T-helper 2 cell treated with Interferon-gamma antibody and Interleukin-4, amounts not matched to agents 5 μg/mL and 100 μg/mL, for 36 hours (primary cell): ENCODE measurements at places on chromosomes 3 and 15.

DNA sequence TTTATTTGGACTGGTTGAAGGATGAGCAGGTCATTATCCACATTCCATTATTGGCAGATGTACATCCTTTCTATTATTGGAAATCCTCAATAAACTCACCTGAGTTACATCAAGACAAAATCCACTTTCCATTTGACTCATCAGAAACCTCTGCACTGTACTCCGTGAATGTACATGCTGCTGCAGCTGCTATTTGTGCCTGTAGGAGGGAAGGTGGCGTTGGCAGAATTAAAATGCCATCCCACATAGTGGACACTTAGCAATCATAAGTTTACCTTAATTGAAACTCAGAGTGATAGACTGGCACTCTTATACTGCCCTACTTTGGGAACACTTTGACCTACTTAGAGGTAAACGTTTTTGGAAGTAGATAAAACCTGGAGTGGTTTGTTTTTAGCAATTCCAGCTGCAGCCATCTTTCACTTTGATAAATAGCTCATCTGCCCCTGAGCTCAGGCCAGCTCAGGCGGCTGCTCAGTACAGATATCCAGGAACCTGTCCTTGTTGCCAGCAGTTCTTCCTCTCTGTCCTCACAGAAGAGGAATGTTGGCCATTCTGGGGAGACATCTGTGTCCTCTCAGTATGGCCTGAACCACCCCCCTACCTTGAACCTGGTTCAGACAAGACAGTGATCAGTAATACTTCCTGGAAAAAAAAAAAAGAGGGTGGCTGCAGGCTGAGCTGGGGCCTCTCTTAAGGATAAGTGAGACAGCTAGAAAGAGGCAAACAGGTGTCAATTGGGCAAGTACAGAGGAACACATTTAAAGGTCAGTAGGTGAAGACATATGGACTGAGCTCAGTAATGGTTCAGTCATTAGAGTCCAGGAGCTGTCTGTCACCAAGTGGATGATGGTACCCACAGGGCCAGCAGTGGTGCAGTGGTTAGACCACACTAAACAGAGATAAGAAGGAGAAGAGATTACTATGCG, 153.4 kb upstream of the UMPS start:
- DNase-seq = no peak

- DNase-seq = no peak
Observed at GRCh38 chr3:126113733-126114442, 30.0 kb upstream of the SLC41A3 start.

GRCh38 chr3:27311400-27311799, 57.8 kb downstream of the NEK10 start:
- DNase-seq = no peak

- no peak for DNase-seq
Observed at GRCh38 chr15:97791824-97792792, 168.4 kb upstream of the ARRDC4 start.

DNA sequence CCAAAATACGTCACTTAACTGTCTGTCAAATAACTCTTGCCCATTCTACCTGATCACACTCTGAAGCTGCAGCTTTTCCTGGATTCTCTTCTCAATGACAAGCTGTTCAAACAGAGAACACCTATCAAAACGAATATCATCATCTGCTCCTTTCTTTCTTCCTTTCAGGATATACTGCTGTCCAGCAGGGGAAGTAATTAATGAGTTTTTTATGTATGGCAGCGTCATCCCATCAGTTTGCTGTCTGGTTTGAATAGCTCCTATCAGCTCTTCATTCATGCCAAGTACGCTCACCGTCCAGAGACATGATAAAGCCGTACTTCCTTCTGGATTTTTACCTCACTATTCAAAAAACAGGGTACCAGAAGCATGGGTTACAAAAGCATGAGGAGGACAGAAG, at the start of gene CHRM5:
Gene CHRM5, plus strand, starts transcription at position 274 of the 400 bp plus-strand sequence. CDS start 94,221 bp downstream, outside the sequence.
- DNase-seq = no peak

DNA sequence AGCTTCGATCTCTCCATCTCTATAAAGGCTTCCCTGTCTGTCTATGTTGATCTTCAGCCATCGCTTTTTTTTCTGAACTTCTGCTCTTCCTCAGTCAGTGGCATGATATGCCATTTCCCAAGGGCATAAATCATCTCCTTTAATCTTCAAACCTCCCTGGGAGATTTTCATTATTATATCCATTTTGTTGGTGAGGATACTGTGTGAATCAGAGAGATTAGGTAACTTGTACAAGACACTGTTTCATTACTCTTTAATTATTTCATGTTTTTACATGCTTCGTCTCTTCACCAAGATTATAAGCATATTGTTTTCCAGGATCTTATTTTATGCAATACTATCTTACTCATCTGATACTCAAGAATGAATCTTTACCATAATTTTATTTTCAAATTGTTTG, 124.8 kb upstream of the ATP11B start:
- no peak for DNase-seq

DNA sequence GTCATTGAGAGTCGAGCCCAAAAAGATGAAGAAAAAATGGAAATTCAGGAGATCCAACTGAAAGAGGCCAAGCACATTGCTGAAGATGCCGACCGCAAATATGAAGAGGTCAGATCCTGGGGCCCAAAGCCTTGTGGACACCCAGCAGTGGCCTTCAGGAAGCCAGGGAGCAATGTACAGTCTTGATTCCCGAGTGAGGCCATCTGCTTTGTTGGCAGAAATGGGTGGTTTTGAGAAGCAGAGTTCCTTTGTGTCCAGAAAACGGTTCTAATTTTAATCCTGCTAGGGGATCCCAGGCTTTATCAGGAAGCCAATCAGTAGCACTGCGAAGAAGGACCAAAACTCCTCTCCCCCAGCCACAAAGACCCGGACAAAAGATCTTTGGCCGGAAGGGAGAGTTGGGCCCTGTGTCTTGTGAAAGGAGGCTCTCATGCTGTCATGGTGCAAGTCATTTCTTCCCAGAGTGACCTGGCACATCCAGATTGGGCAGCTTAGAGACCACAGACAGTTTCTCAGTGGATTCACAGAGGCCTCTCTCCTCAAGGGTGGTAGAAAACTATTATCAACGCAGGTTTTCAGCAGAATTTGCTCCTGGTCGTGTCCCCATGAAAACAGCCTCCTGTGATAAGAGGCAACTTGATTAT, 17.1 kb downstream of the TPM1 start:
- DNase-seq = no peak

GRCh38 chr3:172541945-172542488, 18.8 kb upstream of the TNFSF10 start:
- no peak for DNase-seq

- DNase-seq = peak; percentile 51
Observed at GRCh38 chr15:100849021-100849854, 30.4 kb upstream of the ALDH1A3 start.

- DNase-seq = no peak
Observed at GRCh38 chr3:42975456-42975855, 3.7 kb upstream of the GASK1A start.

DNA sequence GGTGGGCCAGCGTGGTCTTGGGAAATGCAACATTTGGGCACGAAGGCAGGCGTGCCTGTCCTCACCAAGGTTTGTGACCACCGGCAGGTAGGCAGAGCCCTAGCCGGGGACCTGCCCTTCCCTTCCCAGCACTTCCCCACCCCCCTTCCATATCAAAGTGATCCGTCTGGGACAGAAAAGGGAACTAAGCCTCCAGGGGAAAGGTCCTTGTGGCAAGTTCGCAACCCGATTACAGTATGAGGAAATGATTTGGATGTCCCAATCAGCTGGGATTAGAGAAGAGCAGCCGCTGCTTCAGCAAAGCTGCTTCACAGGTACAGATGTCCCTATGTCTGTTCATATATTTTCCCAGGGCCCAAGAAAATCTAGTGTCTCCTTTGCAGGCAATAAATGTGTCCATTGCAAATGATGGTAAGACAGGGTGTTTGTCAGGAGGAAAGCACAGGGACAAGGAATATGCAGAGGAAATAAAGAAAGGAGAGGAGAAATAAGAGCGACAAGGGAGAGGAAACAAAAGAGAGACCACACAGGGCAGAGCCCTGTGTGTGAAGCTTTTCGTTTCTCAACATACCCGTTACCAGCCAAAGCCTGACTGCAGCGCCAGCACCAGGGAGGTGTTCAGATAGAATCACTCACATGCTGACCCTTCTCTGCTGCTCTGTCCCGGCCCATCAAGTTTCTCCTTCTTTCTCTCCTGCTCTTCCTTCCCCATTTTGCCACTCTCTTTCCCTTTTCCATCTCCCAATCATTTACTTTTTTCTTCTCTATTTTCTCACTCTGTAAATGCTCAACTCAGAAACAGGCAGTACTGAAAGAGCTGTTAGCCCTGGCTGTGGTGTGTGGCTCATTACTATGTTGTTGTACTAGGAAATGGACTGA, 17.4 kb upstream of the SECISBP2L start:
- no peak for DNase-seq

DNA sequence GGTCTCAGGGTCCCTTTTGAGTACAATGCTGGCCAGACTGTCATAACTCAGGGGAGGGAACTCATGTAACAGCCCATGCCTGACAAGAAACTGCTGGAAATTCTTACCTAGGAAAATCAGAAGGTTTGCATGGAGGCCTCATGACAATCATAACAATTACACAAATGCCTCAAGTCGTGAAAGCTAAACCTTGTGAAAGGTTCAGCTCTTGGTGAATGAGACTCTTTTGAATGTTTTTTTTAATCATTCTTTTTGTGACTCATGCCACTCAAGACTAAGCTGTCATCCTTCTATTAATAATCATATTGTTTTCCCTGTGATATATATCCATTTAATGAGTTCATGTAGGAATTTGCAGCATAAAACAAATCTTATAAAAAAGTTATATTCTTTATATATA, 61.4 kb upstream of the LEKR1 start:
- DNase-seq = no peak

- no peak for DNase-seq
Observed at GRCh38 chr3:64578797-64579196, 109.0 kb downstream of the ADAMTS9 start.

DNA sequence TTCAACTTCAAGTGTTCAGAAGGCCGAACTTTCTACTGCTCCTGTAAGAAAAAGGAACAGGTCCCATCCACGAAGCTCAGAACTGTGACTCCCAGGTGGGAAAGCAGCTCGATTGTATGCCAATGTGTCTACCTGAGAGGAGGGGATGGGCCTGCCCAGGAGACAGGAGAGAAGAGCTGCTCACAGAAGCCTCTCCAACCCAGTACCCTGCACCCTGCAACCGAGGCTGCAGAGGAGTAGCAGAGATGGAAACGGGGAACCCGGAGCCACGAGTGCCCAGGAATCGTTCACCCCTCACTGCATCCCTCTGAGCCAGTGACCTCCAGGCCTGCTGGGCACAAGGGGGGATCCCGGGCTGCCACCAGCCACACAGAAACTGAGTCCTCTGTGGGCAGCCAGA, 86.5 kb upstream of the PRR23E start:
- no peak for DNase-seq
